NCI-H774 (cell line): ENCODE measurements at places on chromosomes 12 and 14.

GRCh38 chr12:77049767-77050353, 15.5 kb downstream of the E2F7 start:
- DNase-seq = peak; percentile 74

DNA sequence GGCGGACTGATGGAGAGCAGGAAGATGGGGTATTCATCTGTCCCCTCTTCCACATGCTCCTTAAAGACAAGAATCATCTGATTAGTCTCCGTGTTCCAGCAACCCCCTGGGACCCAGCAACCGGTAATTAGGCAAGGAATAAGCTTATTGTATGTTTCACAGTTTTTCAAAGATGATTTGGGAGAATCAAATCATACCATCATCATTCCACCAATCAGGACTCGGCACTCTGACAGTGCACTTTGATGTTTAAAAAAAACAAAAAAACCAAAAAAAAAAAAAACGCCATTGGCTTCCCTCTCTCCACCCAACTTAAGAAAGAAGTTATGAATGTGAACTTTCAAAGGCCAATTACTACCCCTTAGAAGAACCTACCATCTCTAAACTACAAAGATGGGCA, 1.3 kb upstream of the DYNC1H1 start:
- DNase-seq = no peak

- no peak for DNase-seq
Measured at GRCh38 chr14:103418481-103418818, 33.2 kb downstream of the MARK3 start.

DNA sequence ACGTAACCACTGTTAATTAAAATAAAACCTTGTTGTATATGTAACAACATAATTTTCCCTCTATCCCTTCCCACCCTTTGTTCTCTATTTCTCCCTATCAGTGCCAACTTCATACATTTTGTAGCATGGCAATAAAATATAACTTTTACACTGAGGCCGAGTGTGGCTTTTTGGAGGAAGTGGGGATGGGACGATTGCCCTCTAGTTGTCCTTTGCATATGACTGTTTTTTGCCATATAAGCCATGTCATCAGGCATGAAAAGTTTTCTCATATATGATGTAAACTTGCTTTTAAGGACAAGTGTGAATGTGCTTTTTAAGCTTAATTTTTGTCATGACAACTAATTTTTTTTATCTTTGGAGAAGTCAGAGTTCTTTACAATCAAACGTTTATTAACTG, 6.2 kb upstream of the CCT2 start:
- no peak for DNase-seq

- DNase-seq = no peak
Measured at GRCh38 chr14:21840765-21841164, 167.1 kb upstream of the OR4E1 start.

- no peak for DNase-seq
Measured at GRCh38 chr12:86903159-86903558, 647.0 kb upstream of the MGAT4C start.

- no peak for DNase-seq
Measured at GRCh38 chr12:29547864-29548263, 50.4 kb upstream of the OVCH1 start.

DNA sequence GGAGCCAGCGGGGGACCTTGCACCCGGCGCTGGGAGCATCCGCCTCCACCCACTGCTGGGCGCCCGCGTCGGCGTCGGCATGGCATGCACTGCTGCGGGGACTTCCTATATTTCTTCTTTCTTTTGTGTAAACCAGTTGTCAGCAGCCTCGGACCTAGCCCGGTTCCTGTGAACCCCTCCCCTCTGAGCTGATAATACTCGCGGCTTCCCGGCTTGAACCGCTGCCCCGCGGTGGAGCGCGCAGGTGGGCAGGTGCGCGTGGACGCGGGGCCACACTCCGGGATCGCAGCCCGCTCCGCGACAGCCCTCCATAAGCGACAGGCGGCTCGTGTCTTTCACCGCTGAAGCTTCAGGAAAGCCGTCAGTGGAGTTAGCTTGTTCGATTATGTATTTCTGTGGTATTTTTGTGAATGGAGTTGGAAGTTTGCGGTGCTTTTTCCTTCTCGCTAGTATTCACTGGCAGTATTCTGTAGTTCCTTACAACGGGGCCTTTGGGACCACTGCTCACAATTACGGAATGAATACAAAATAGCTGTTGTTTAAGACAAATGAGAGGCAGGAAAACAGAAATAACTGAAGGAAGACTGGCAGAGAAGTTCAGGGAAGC, 870 bp downstream of the BMAL2 start:
- DNase-seq = peak; percentile 30

GRCh38 chr12:114835031-114835430, 151.1 kb upstream of the TBX3 start:
- no peak for DNase-seq

GRCh38 chr14:24162093-24162492, 1.0 kb downstream of the IRF9 start:
- DNase-seq = no peak

DNA sequence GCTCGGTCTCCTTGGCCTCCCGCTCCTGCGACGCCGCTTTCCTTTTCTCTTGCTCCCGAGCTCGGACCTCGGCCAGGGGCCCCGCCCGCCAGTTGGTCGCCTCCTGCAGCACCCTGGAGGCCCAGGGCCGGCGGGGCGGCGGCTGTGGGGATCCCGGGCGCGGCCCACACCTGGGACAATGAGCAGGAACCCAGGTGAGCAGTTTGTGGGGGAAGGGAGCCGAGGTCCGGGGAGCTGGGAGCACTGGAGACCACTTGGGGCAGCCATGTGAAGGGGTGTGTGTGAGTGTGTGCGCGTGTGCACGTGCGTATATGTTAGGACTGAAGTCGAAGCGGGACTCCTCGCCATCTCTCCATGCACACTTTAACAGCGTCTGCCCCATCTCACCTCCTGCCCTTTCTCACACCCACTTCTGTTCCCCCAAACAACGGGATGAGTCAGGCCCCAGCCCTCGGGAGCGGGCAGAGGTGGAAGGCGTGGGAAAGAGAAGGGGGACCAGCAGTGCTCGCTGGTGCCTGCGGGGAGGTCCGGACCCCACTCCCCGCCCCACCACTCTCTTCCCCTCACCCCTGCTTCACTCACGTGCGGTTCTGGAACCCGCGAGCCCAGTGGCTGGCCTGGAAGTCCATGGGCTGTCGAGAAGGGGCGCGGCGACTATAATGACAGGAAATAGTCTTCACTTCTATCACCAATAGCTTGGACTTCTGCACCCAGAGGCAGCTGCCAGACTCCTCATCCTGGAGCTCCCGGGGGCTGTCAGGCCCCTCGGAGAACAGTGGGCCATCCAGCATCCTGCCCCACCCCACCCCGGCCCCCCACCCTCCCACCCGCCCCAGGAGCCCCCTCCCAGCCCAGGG, 450 bp downstream of the DDN start:
- no peak for DNase-seq

GRCh38 chr12:10179776-10180181, 947 bp downstream of the TMEM52B start:
- no peak for DNase-seq

DNA sequence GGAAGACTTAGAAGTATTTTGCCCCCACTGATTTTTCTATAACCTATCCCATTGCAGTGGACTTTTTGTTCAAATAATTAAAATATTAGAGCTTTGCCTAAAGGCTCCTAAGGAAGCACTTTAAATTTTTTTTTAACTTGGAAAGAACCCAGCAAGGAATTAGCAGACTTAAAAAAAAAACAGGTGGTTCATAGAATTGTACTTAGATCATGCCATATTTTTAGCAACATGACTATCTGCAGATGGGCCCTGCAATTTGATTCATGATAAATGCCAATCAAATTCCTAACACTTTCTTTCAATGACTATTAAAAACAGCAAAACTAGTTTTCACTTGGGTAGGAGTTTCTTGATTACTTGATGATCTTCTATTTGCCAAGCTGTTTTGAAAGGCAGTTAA, 11.5 kb downstream of the ADAMTS20 start:
- no peak for DNase-seq

DNA sequence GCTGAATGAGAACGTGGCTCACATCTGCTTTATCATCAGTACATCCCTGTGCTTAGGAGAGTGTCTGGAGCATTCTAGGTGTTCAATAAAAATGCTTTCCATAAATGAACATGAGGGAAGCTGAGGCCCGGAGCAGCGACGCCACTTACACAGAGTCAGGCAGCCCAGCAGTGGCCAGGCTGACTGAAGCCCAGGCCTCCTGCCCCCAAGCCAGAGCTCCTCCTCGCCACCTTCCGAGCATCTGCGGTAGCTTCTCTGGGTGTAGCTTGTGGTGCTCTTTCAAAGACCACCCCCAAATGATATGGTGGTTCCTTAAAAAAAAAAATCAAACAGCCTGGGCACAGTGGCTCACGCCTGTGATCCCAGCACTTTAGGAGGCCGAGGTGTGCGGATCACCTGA, 88.8 kb downstream of the FBXL14 start:
- DNase-seq = no peak

DNA sequence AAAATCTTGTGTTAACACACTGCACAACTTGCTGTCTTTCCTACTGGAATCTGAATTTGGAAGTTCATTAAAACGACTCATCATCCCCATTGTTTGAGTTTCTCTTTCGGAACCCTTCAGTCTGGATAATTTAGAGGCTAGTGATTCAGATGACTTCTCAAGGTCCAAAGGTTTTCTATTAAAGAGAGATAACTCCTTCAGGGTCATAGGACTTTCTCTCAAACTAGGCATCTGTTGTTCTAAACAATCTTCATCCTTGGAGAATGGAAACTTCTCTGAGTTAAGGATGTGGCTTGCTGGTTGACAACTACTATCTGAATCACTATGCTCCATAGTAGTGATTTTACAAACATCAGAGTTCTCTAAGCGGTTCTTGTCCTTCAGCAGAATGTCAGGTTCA, 4.4 kb downstream of the MLH3 start:
- DNase-seq = no peak

GRCh38 chr12:82174936-82175335, 183.3 kb downstream of the CCDC59 start:
- DNase-seq = peak; percentile 97

DNA sequence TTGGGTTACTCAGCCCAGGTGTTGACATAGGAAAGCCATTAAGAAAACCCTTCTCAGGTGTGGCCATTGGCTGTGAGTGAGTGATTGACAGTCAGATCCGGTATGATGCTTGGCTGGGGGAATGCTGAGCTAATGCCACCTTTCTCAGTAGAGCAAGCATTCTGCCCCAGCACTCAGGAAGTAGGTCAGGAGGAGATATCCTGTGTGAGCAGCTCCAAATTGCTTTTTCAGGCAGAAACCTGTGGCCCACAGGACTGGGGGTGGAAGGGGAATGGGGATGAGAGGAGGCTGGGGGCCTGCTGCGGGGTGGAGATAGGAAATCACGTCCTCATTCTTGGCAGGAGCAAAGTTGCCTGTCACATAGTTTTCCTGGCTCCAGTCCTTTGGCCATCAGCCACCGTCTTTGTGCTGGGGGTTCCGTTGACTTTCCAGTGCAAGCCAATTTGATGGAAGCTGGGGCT, 55.7 kb downstream of the NINJ2 start:
- DNase-seq = no peak

- DNase-seq = peak; percentile 19
Measured at GRCh38 chr12:50055831-50056638, 1.4 kb upstream of the ASIC1 start.

DNA sequence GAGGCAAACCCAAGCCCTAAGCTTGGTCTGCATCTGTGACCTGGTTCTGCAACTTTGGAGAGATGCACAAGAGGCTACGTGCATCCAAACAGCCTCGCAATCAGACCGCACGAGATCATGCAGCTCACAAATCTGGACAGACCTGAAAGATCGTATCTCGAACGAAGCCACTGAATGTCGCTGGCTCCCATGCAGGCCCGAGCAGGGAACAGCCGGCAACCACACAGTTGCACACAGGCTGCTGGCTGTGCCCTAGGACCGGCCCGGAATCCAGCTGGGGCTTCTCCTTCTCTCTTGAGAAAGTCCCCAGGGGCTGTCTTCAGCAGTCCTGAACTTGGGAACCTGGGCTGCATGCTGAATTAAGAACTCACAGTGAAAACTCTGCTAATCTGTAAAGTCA, 27.9 kb downstream of the WNT5B start:
- no peak for DNase-seq
